ENCODE measurements at places on chromosomes 16 and 17. TPM values are rescaled to one million over a fixed set of nuclear protein-coding genes. Genes with fewer than 3 reads are reported as not detected.

The MKS1 gene
- 13.8 TPM for total RNA-seq

DNA sequence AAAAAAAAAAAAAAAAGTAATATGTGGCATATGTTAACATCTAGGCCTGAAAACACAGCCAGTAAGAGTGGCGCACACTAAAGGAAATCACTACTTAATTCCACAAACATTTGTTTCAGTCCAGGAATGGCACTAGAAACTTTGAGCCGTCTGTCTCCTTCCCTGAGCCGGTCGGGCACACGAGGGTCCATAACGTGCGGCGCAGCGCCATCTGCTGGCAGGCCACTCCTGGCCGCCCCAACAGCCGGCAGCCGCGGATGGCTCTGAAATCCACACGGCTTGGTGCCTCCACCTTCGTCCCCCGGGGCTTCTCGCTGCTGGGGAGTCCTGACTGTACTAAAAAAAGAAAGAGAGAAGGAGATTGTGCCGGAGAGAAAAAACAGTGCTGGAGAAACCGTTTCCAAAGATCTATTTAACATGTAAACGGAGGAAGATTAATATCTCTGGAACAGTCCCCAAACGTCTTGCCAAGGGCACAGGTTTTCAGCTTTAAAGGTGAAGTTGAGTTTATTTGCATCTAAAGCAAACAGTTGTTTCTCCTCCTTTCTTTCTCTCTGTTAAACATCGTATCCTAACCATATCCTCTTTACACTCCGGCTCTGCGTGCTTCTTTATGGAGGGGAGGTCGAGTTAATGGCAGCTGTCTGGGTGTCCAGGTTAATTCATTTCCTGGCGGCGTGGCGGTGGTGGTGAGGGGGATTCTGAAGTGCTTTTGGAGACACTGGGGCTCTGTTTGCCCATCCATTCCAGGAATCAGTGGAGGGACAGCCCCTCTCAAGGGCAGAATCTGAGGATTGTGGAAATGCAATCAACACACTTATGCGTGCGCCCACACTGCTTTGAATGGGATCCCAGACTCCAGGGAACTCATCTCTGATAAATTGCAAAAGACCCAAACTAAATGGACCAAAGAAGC is 611.3 kb upstream of the SALL1 start:
- no peak for DNase-seq

- peak; percentile 81 for DNase-seq
Observed at GRCh38 chr16:46689365-46690280, at the start of gene ORC6. Gene ORC6 (plus strand): TSS chr16:46689659. CDS start chr16:46689706, 47 bp downstream.

The EVPLL gene
- not detected for total RNA-seq

DNA sequence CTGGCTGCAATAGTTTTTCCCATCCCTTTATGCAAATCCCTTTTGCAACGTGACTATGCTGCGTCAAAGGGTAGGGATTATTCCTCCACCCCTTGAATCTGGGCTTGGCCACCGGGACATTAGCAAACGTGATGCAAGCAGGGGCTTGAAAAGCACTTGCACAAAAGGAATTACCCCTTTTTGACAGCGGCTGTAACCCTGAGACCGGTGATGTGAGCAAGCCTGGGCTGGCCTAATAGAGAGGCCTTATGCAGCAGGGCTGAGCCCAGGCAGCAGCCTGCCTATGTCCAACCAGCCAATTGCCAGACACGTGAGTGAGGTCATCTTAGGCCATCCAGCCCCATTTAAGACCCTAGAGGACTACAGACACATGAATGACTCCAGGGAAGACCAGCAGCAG is 30.4 kb upstream of the PAFAH1B1 start:
- no peak for DNase-seq

- DNase-seq, result no peak
Observed at GRCh38 chr17:44760474-44761308, 1.9 kb downstream of the ADAM11 start.

GRCh38 chr17:13562271-13562800 is 39.4 kb downstream of the HS3ST3A1 start:
- DNase-seq, result no peak

- DNase-seq, result no peak
Observed at GRCh38 chr16:23339787-23340186, 37.7 kb downstream of the SCNN1B start.

Data from pulmonary artery endothelial cell (primary cell).